ENCODE measurements at places on chromosomes 16 and 17. TPM values are rescaled to one million over a fixed set of nuclear protein-coding genes. Genes with fewer than 3 reads are reported as not detected.

The CIBAR2 gene
- not detected for polyA plus RNA-seq

The KIF18B gene
- polyA plus RNA-seq = not detected

The TRPV3 gene
- 0.59 TPM for polyA plus RNA-seq

The SPIRE2 gene
- polyA plus RNA-seq = 0.84 TPM

The TNFRSF13B gene
- not detected for polyA plus RNA-seq

The NCOR1 gene
- 39.0 TPM for polyA plus RNA-seq

The CCDC200 gene
- not detected for polyA plus RNA-seq

The NPIPB13 gene
- 0.17 TPM for polyA plus RNA-seq

The DPEP3 gene
- polyA plus RNA-seq = not detected

The CTRL gene
- polyA plus RNA-seq = 1.9 TPM

The GSG1L gene
- polyA plus RNA-seq = not detected

The ZNF423 gene
- 5.0 TPM for polyA plus RNA-seq

The KRTAP4-5 gene
- not detected for polyA plus RNA-seq

The MRC2 gene
- 0.10 TPM for polyA plus RNA-seq

The ARHGDIG gene
- 2.6 TPM for polyA plus RNA-seq

The ATP2A1 gene
- not detected for polyA plus RNA-seq

The KRTAP2-2 gene
- not detected for polyA plus RNA-seq

The NME3 gene
- polyA plus RNA-seq = 23.9 TPM

The FBXO39 gene
- polyA plus RNA-seq = not detected
